ENCODE measurements at places on chromosomes 16 and 17.

DNA sequence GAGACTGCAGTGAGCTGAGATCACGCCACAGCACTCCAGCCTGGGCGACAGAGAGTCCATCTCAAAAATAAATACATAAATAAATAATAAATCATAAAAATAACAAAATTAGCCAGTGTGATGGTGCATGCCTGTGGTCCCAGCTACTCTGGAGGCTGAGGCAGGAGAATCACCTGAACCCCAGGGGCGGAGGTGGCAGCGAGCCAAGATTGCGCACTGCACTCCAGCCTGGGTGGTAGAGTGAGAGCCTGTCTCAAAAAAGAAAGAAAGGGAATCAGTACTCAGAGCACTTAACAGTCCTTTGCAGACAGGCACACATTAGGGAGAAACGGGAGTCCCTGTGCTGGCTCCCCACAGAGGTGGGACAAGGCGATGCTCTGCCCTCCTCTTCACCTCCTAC lies 25.1 kb downstream of the MAPK8IP3 start:
- DNase-seq = no peak

DNA sequence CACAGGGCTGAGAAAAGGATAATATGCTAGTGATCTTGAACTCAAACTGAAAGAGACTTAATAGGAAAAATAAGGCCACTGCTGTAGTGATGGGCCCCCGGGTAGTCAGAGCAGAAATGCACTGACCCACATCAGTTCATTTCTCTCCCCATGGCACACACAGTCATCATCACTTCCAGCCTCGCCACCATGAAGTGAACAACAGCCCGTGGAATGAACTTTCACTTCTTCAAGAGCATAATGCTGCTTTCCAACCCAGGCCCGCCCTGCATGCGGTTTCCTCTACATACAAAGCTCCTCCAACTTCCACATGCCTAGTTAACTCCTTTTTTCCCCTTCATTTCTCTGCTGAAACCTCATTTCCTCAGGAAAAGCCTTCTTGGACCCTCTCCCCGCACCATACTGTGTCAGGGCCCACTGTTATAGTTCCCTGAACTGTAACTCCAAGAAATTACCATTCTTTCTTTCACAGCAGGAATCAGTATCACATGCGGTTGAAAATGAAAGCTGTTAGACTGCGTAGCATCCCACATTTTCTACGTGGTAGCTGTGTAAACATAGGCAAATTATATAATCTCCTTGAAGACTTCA lies 65.8 kb upstream of the SMIM36 start:
- DNase-seq = peak; percentile 78

DNA sequence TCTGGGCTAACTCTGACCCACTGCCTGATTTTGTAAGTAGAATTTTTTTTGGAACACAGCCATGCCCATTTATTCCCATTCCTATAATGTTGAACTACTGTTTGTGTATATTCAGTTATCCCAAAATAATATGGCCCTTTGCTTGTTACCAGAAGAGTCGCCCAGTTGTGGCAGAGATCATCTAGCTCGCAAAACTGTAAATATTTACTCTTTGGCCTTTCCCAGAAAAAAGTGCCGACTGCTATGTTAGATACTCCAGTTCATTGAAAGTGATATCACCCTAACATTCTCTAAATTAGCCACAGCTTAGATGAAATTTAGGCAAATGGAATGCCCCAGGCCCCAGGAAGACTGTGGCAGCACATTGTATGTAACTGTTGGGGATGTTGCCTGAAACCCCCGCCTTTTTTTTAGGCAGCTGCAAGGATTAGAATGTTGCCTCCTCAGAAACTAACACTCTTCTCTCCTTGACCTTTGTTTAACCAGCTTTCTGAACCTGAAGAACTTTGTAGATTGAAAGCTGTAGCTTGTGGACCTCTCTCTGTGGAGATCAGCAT lies 19.1 kb downstream of the WWOX start:
- DNase-seq = no peak

GRCh38 chr16:17261197-17261858 lies 209.4 kb downstream of the XYLT1 start:
- DNase-seq = peak; percentile 38

GRCh38 chr16:58109330-58109729 lies 19.9 kb downstream of the CFAP20 start:
- no peak for DNase-seq

GRCh38 chr16:86931410-86931941 lies 353.1 kb downstream of the FOXL1 start:
- no peak for DNase-seq
